ENCODE measurements at places on chromosomes 4 and X. TPM values are rescaled to one million over a fixed set of nuclear protein-coding genes. Genes with fewer than 3 reads are reported as not detected.

Gene SPANXA2
- not detected for total RNA-seq

Gene GLOD5
- total RNA-seq: not detected

Gene EGF
- total RNA-seq: 0.47 TPM

Gene UCP1
- total RNA-seq: not detected

Gene NDNF
- total RNA-seq: 0.67 TPM

Gene CSAG1
- not detected for total RNA-seq

Data from progenitor cell of endocrine pancreas (in vitro differentiated cells).